Thymus (tissue), 14 donors: ENCODE measurements at places on chromosomes 16 and 17. TPM values are rescaled to one million over a fixed set of nuclear protein-coding genes. Genes with fewer than 3 reads are reported as not detected.
A peak's percentile ranks its signal among the peaks of the same experiment; 100 is the strongest.

The GAN gene
- total RNA-seq: 2.5 TPM

The BOLA2B gene
- total RNA-seq: 161 TPM

The LDAF1 gene
- total RNA-seq: 9.7 TPM

The TERB1 gene
- 0.09 TPM for total RNA-seq

GRCh38 chr17:57121308-57122042 lies 36.4 kb downstream of the AKAP1 start:
- no peak for DNase-seq
- no peak overlapping the region for H3K4me3 ChIP-seq

- H3K27me3 ChIP-seq: no peaks in the 10 kb centered on the region
- DNase-seq: no peak
- no peaks in the 10 kb centered on the region for H3K36me3 ChIP-seq
- no peaks in the 10 kb centered on the region for H3K4me1 ChIP-seq
- no peak overlapping the region for H3K4me3 ChIP-seq
Measured at GRCh38 chr16:57962046-57962445, 8.9 kb downstream of the CNGB1 start.

DNA sequence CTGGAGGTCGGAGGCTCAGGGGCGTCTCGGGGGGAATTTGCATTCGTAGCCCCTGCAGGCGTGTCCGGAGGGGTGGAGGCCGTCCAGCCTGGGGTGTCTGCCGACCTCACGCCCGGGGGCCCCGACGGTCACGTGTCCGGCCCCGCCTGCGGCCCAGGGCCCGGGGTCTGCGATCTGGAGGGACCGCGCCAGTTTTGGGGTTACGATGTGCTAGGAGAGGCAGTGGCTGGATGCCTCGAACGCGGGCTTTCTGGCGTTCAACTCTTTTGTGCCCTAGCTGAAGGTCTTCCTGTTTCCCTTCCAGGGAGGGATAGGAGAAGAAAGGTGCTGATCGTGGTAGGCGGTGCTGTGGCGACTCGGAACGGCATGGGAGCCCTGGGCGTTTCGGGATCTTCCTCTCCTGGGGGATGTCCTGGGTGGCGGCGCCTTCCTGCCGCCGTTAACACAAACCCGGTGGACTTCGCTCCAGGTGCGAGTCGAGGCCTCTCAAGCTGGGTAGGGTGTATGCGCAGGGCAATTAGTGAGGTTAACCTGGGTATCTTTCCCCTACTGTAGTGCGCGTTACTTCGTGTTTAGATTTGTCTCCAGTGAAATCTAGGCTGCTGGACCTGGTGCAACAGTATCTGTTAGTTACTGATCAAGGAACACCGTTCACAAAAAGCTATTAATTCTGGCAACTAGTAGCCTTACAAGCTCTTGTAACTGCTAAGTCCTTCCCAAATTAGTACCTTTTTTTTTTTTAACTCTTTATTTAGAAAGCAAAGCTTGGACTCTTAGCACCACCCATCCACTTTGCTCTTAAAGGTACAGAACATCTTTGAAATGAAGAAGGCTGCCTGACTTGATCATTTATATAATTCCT lies 1.3 kb downstream of the AKAP1 start:
- H3K4me3 ChIP-seq: peak overlapping the region; percentile 84
- peak overlapping the region; percentile 40 for H3K27ac ChIP-seq
- H3K36me3 ChIP-seq: no peaks in the 10 kb centered on the region
- H3K4me1 ChIP-seq: peaks cover 9% of the 10 kb centered on the region
- DNase-seq: peak; percentile 28
- no peaks in the 10 kb centered on the region for H3K27me3 ChIP-seq

- peaks cover 70% of the 10 kb centered on the region for H3K4me1 ChIP-seq
- peaks cover 52% of the 10 kb centered on the region for H3K36me3 ChIP-seq
- H3K4me3 ChIP-seq: peak overlapping the region; percentile 57
- H3K27me3 ChIP-seq: no peaks in the 10 kb centered on the region
Measured at GRCh38 chr17:63700528-63701455, 867 bp upstream of the LIMD2 start.

DNA sequence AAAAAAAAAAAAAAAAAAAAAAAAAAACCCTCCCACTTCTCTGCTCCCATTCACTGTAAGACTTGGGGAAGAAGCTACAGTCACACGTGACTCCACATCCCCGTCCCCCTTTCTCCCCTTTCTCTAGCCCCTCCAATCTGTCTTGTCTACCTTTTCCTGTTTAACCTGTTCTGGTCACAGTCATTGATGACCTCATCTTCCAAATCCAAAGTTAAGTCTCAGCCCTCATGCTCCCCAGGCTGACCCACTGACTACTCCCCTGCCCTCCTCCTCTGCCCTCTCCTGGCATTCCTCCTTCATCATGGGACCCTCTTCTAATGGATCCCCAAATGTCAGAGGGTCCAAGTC lies 1.6 kb upstream of the CDH5 start:
- no peaks in the 10 kb centered on the region for H3K4me1 ChIP-seq
- DNase-seq: no peak
- no peak overlapping the region for H3K4me3 ChIP-seq
- H3K27me3 ChIP-seq: no peaks in the 10 kb centered on the region

DNA sequence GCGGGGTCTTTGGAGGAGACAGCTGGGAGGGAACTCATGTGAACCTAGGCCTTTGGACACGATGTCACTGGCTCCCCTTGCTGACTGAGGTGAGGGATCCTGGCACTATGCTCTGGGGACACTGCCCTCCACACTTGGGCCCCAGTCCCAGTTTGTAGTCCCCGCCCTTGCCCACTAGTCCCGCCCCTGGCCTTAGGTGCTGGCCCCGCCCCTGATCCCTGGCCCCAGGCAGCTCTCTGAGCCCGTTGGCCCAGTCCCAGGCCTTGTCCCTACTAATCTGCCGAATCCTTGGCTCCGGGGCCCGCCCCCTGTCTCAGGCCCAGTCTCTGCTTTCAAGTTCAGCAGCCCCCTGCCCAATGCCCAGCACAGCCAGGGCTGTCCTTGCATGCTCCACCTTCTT lies 61.0 kb downstream of the SMPD3 start:
- no peak overlapping the region for H3K27ac ChIP-seq
- H3K27me3 ChIP-seq: no peaks in the 10 kb centered on the region
- no peak overlapping the region for H3K4me3 ChIP-seq
- H3K36me3 ChIP-seq: no peaks in the 10 kb centered on the region
- no peak for DNase-seq

- H3K4me1 ChIP-seq: no peaks in the 10 kb centered on the region
- H3K36me3 ChIP-seq: no peaks in the 10 kb centered on the region
- no peaks in the 10 kb centered on the region for H3K27me3 ChIP-seq
- H3K27ac ChIP-seq: no peak overlapping the region
- H3K4me3 ChIP-seq: no peak overlapping the region
- no peak for DNase-seq
Measured at GRCh38 chr16:54696522-54696921, 234.1 kb upstream of the IRX5 start.

DNA sequence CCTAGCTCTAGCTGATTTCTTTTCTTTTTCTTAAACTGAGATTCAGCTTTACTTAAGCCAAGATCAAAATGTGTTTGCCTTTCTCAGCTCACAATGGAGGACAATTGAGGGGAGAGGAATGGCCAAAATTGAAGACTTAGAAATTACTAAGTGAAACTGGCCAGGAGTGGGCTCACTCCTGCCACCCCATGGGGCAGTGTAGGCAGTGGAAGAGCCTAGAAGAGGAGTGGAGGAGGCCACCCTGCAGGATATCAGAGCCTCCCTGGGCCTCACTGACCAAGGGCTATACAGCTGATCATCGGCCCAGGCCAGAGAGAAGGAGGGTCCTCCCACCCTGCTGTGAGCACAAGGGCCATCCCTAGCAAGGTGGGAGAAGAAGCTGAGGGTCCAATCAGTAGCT lies 119.8 kb downstream of the CCT6B start:
- H3K27ac ChIP-seq: no peak overlapping the region
- H3K27me3 ChIP-seq: no peaks in the 10 kb centered on the region
- H3K4me3 ChIP-seq: no peak overlapping the region
- no peak for DNase-seq
- H3K4me1 ChIP-seq: no peaks in the 10 kb centered on the region

GRCh38 chr17:36641877-36642845 lies 40.8 kb downstream of the MRM1 start:
- H3K27me3 ChIP-seq: peaks cover 98% of the 10 kb centered on the region
- H3K4me1 ChIP-seq: no peaks in the 10 kb centered on the region
- no peak overlapping the region for H3K27ac ChIP-seq
- peak overlapping the region; percentile 3 for H3K4me3 ChIP-seq
- no peaks in the 10 kb centered on the region for H3K36me3 ChIP-seq

- peak overlapping the region; percentile 5 for H3K27ac ChIP-seq
- H3K4me1 ChIP-seq: no peaks in the 10 kb centered on the region
- peaks cover 3% of the 10 kb centered on the region for H3K27me3 ChIP-seq
- H3K36me3 ChIP-seq: peaks cover 8% of the 10 kb centered on the region
- H3K4me3 ChIP-seq: no peak overlapping the region
- DNase-seq: no peak
Measured at GRCh38 chr16:2663553-2664546, 18.5 kb upstream of the KCTD5 start.

- H3K4me3 ChIP-seq: no peak overlapping the region
- no peaks in the 10 kb centered on the region for H3K36me3 ChIP-seq
- no peak for DNase-seq
- peaks cover 2% of the 10 kb centered on the region for H3K27me3 ChIP-seq
- H3K27ac ChIP-seq: no peak overlapping the region
Measured at GRCh38 chr17:34474706-34475105, 104.7 kb upstream of the TMEM132E start.
